Hematopoietic multipotent progenitor cell treated with erythropoietin and hydrocortisone succinate and interleukin-3 and kit ligand, for 15 days (in vitro differentiated cells): ENCODE measurements at places on chromosomes 3 and 15.

GRCh38 chr3:23004971-23005370 lies 198.2 kb upstream of the UBE2E2 start:
- no peak for DNase-seq

DNA sequence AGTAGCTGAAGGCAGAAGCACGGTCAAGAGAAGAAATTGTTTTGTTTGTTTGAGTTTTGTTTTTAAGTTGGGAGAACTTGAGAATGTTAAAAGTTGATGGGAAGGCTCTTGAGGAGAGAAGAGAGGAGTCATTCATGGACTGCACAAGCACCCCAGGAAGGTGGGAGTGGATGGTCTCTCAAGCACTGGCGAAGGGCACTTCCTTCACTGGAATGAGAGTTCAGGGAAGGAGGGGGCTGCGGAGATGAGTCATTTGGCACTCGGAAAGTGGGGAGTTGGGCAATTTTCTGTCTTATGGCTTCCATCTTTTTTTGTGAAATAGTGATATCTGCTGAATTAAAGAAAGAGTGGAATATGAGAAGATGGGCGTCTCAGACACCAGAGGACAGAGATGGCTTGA lies 66.0 kb downstream of the ATP13A4 start:
- DNase-seq, result no peak

DNA sequence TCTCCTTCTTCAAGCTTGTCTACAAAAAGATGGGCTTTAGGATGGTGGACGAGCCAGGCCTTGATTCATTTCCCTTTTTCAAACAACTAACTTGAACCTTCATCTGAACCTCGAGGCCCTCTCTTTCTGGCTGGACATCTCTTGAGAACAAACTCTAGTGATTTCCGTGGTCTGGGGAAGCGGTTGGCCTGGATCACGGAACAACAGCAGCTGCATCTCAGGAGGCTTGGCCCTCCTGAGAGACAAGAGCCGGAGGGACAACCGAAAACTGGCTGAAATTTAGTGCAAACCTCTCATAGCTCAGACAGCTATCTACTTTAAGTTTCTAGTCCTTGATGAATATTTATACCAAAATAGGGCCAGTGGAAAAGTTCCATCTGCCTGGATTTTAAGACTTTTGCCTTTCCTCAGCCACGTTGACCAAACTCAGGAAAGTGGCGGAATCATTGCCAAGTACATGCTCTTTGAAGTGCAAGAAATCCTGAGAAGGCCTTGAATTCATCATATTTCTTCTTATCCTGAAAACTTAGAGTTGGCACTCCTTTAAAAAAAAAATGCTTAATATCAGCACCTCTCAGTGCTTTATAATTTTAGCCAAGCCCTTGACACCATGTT lies 14.5 kb downstream of the LMCD1 start:
- DNase-seq, result no peak

DNA sequence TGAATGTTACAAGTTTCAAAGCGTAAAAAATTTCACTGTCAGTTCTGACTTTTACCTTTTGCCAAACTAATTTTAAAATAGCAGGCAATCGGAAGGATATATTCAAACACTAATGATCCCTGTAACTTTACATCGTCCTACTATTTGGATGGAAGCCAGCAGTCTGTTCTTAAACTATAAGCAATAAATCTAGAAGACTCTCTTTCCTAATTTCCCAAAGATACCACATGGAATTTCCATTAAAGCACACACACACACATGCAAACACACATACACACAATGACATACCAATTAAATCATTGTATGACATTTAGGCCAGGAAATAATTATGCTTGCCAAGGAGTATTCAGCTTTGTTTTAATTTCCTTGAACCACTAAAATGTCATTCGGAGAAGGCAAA lies 32.0 kb downstream of the IL17RD start:
- no peak for DNase-seq

GRCh38 chr15:57640930-57641682 lies 49.4 kb downstream of the MYZAP start:
- DNase-seq, result no peak

DNA sequence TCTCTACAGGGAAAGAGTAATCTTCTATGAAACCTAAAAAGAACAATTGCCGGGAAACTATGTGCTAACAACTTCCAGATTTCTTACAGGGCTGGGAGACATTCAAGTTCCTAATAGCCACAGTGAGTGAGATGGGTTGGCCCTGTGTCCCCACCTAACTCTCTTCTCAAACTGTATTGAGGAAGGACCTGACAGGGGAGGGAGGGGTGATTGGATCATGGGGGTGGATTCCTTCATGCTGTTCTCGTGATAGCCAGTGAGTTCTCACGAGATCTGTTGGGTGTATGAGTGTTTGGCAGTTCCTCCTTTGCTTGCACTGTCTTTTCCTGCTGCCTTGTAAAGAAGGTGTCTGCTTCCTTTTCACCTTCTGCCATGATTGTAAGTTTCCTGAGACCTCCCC lies 958.7 kb downstream of the AGBL1 start:
- no peak for DNase-seq

GRCh38 chr3:146540236-146540635 lies 4.2 kb downstream of the PLSCR1 start:
- no peak for DNase-seq

GRCh38 chr3:187261541-187261969 lies 30.0 kb downstream of the MASP1 start:
- no peak for DNase-seq

DNA sequence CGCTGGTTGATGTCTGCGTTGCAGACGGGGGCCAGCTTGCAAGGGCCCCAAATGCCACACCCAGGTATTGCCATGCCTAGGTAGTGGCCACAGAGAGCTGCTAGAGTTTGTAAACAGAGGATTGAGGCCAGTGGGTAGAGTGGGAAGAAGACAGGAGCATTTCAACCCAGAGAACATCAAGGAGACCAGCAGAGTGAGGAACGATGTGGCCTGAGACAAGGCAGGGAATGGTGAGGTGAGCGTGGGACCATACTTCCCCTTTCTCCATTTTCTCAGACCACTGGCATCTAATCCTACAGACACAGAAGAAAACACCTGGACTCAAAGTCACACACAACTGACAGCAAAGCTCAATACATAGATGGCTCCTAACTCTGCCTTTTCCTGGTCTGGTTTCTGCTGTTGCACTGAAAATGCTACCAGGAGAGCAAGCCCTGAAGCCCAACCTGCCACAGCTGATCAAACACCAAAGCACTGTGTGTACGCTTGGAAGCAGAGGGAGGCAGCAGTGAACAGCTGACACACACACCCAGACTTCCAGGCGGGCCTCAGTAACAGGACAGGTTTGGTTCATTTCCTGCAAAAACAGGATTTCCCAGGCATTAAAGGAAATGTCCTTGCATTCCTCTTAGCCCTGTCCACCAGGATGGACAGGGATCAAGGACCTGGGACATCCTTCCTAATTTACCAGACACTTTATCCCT lies 1.6 kb downstream of the FAM174B start:
- no peak for DNase-seq

GRCh38 chr3:123658118-123658851 lies 73.4 kb upstream of the HACD2 start:
- DNase-seq, result no peak

DNA sequence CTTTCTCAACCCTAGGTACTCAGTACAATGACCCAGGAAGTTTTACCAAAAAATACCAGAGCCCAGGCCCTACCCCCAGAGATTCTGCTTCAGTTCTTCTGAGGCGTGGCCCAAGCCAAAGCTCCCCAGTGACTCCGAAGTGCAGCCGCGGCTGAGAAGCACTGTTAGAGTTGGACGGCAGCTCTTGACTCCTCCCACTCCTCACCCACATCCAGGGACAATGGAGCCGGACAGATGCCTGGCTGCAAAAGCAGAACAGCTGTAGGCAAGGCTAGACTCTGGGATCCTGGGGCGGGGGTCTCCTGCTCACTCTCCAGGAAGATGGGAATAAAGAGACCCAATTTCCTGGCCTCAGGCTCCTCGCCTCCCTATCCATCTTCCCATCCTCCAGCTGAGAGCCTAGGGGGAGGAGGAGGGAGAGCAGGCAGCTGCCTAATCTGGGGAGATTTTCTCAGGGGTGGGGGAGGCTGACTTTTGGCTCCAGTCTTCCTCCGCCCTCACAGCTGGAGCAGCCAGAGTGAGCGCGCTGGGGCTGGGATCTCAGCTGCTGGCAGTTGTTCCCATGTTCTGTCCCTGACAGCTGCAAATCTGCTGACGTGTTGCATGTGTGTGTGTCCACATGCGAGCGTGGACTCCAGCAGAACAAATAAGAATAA lies 223.8 kb downstream of the OPA1 start:
- no peak for DNase-seq

DNA sequence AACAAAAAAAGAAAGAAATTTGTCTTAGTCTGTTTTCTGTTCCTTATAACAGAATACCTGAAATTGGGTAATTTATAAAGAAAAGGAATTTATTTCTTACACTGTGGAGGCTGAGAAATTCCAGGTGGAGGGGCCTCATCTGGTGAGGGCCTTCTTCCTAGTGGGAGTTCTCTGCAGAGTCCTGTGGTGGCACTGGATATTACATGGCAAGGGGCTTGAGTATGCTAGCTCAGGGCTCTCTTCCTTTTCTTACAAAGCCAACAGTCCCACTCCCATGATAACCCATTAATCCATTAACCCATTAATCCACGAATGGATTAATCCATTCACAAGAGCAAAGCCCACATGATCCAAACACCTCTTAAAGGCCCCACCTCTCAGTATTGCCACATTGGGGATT lies 2.9 kb upstream of the SATB1 start:
- no peak for DNase-seq

GRCh38 chr15:57395292-57395691 lies 19.0 kb downstream of the CGNL1 start:
- DNase-seq, result no peak

- DNase-seq, result no peak
These were observed 343.0 kb upstream of the ARL6 start for GRCh38 chr3:97421565-97421964.

- DNase-seq, result no peak
These were observed 132.2 kb upstream of the NR2E3 start for GRCh38 chr15:71678191-71678590.

DNA sequence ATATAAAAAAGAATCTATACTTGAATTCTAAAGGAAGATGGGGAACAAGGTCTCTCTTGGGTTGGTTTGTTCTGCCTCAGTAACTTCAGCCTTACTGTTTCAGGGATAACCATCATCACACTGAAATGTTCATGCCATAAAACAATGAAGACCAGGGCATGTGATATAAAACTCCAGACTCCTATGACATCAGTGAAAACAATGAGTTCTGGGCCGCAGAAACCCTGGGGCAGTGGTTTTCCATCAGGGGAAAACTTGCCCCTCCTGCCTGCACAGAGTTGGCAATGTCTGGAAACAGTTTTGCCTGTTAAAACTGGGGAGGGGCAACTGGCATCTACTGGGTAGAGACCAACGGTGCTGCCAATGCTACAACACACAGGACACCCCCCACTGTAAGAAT lies 46.8 kb downstream of the CA12 start:
- no peak for DNase-seq

DNA sequence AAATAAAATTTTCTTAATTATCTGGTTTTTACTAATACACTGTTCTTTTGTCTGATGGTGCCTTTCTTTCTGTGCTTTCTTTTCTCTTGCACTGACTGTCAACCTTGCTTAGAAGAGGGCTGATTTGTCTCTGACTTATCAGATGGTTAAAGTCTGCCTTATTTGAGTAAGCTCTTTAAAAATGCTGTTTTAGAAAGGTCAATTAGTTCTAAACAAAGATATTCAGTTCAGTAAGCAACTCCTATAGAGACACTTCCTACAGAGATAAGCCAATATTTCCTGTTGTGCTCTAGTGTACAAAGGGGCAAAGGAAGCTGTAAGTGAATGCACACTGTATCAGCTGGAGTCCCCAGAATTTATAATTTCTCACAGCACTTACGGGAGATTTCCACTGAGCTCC lies 153.4 kb upstream of the TSPAN3 start:
- DNase-seq, result no peak

GRCh38 chr3:190996181-190996775 lies 133.8 kb upstream of the GMNC start:
- DNase-seq, result no peak

- no peak for DNase-seq
These were observed 256.6 kb downstream of the OCA2 start for GRCh38 chr15:27842526-27842925.

DNA sequence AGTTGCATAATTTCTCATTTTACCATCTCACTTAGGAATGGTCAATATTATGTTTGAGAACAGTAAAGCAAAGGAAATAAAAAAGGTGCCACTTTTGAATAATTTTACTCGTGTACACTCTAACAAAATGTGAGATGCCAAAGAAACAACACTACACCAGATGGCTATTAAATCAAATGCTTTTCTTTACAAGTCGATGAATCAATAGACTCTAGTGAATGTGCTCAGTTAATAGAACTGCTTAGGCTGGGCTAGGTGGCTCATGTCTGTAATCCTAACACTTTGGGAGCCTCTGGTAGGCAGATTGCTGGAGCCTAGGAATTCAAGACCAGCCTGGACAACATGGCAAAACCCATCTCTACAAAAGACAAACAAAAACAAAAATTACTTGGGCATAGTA lies 87.9 kb downstream of the ZNF609 start:
- DNase-seq, result no peak

DNA sequence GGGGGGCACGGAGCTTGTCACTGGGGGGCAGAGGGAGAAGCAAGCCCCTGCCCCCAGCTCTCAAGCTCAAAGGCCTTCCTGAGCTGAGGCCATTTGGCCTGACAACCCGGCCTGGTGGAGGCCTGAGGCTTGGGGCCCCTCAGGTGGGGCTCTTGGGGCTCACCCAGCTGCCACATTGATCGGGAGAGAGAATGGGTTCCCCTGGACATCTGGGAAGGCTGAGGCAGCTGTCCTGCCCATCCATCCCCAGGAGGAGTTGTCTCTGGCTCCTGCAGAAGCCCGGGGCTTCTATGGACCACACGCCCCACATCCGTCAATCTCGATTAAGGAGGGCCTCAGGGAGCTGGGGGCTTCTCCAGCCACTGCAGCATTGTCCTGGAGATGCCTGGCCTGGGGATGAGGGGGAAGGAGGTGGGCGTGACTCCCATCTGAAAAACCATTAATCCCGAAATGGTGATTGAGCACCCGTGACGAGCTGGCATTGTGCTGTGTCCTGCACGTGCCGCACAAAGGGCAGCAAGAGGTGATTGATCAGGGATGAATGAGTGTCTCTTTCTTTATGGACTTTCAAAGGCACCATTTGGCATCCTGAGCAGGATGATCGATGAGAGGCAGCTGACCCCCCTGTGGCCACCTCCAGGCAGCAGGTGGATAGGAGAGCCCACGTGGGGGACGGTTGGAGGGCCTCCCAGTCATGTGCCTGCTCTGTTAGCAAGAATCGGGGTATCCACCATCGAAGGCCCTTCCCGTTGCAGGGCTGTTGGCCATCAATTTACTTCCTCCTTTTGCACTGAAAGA lies 17.2 kb upstream of the CRABP1 start:
- no peak for DNase-seq

DNA sequence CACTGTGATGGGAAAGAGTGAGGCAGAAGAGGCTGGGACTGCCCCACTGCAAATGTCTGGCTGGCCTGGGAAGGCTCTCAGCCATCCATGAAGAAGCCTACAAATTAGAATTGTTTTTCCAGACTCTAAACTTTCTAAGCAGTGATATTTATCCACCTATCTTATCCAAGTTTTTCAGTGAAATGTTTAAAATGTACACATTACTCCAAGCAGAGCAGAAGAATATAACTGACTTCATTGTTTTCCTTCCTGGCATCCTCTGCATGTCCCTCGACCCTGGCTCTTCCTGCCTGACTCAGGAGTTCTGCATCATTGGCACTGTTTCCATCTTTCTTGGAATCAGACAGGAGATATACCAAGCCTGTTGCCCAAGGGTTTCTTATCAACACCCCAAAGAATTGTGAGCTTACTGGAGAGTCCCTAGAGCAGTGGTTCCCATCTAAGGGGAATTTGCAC lies 401.5 kb upstream of the PROK2 start:
- DNase-seq, result no peak

GRCh38 chr3:124747111-124747981 lies 17.1 kb downstream of the UMPS start:
- no peak for DNase-seq
